Mammary epithelial cell (primary cell): ENCODE measurements at places on chromosomes 1 and 21. TPM values are rescaled to one million over a fixed set of nuclear protein-coding genes. Genes with fewer than 3 reads are reported as not detected.

The ANXA9 gene
- 1.1 TPM for polyA plus RNA-seq

The NBPF20 gene
- 3.9 TPM for polyA plus RNA-seq

The NBPF6 gene
- polyA plus RNA-seq, result not detected

The ANKRD35 gene
- polyA plus RNA-seq, result 0.67 TPM

The SPATA1 gene
- polyA plus RNA-seq, result not detected

DNA sequence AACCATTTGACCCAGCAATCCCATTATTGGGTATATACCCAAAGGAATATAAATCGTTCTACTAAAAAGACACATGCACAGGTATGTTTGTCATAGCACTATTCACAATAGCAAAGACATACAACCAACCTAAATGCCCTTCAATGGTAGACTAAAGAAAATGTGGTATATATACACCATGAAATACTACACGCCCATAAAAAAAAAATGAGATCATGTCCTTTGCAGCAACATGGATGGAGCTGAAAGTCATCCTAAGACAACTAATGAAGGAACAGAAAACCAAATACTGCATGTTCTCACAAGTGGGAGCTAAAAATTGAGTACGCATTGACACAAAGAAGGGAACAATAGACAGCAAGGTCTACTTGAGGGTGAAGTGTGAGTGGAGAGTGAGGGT is 72.0 kb downstream of the EIF4G3 start:
- DNase-seq, result no peak

DNA sequence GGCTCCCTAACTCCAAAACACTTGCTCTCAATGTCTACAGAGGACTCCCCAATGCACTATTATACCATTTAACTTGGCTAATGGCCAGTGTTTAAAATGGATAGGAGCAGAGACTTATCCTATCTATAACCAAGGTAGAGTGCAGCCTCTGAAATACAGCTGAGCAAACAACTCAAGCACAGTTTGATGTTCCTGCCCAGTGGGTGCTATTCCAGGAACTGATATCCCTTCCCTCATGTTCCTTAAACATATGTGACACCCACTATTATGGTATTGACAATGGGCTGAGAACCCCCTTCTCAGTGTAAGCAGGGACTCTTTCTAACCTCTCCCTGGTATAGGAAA is 51.7 kb downstream of the SH3GLB1 start:
- no peak for DNase-seq

- DNase-seq, result peak; percentile 36
These were observed 57.8 kb downstream of the SIK1 start for GRCh38 chr21:43369124-43369523.

- no peak for DNase-seq
These were observed 328 bp upstream of the KRTAP10-8 start for GRCh38 chr21:44611551-44611950.

- DNase-seq, result peak; percentile 12
These were observed 24.2 kb upstream of the PHTF1 start for GRCh38 chr1:113783254-113784103.

DNA sequence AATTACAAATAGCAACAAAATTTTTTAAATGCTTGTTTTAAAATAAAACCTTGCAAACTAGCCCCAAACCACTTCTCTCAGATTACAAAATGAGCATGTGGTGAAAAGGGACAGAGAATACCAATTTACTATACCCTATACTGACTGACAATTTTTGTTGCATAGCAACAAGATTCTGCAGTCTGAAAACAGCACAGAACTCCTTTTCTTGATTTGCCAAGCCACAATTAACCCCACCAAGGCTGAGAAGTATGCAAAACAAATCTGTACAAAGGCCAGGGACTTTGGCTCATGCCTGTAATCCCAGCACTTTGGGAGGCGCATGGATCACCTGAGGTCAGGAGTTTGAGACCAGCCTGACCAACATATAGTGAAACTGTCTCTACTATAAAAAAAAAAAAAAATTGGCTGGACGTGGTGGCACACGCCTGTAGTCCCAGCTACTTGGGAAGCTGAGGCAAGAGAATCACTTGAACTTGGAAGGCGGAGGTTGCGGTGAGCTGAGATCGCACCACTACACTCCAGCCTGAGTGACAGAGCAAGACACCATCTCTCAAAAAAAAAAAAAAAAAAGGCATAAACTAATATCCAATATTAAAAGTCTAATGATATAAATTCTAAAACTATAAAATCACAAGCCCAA is 21.8 kb downstream of the ENAH start:
- no peak for DNase-seq

DNA sequence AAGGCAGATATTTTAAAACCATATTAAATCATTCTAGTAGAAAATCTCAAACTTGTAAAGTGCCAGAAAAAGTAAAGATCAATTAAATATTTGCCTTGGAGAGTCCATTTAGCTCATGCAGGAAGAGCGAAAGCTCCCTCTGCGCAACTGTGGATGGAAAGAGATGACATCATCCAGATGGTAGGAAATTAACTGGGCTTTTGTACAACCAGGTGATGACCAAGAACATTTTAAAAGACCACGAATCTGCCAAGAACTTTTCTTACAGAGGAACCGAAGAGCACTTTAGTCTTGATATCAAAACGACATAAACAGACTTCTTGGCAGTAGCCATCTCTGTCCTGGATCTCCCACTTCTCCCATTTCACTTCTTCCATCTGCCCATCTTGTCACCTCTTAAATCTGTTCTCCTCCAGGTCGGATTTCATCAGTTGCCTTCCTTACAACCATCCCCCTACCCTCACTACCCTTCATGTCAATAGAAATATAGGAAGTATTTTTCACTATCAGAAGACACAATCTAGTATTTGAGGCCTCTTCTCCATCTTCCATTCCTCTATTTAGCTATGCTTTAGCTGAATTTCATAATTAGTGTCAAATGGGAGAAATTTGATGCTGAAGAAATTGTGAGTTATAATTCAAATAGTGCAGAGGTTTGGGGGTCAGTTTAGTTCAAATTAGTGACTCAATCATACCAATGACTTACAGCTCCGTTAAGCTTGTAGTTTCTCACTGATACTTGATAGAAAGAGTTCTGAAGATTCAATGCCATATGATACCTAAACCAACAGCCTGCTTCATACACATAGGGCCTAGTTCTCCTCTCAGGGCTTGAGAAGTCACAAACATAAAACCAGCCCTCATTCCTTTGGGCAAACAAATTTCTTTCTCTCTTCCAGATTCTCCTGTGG is 22.0 kb upstream of the DNASE2B start:
- DNase-seq, result no peak

DNA sequence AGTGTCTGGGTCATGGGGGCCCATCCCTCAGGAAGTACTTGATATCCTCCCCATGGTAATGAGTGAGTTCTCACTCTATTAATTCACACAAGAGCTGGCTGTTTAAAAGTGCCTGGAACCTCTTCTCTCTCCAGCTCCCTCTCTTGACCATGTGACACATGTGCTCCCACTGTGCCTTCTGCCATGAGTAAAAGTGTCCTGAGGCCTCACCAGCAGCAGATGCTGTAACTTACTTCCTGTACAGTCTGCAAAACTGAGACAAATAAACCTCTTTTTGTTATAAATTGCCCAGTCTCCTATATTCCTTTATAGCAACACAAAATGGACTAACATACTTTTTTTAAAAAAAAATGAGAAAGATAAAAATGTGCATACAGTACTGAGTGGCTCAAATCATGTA is 24.0 kb downstream of the PUM1 start:
- DNase-seq, result no peak

- no peak for DNase-seq
These were observed 467.5 kb downstream of the SMYD3 start for GRCh38 chr1:246039584-246039983.

DNA sequence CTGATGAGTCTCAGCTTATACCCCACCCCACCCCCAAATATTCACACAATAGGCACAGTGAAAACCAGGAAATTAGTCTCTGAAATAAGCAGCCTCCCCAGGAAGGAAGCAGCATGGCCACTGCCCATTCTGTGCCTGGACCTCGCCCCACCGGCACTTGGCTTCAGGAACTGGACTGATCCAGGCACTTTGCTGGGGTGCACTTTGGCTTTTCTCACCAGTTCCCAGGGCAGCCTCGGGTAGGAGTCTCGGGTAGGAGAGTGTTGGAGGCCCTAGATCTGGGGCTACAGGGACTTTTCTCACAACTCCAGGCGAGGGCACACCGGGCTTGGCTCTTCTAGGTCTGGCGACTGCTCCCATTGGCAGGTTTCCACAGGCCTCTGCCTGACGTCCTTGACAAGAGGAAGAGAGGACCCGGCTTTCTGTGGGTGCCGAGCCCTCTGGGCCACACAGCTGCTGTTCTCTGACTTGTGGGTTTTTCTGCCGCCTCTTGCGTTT is 18.7 kb downstream of the ADARB1 start:
- no peak for DNase-seq

- DNase-seq, result peak; percentile 66
These were observed 59.9 kb upstream of the CNN3 start for GRCh38 chr1:94986783-94987182.

DNA sequence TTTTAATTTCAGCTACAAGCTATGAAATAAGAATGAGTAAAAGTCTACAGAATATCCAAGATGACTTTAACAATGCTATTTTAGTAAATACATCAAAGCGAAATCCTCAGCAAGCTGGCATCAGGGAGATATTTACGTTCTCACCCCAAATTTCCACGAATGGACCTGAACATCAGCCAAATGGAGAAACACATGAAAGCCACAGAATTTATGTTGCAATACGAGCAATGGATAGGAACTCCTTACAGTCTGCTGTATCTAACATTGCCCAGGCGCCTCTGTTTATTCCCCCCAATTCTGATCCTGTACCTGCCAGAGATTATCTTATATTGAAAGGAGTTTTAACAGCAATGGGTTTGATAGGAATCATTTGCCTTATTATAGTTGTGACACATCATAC is 13.7 kb upstream of the CLCA1 start:
- no peak for DNase-seq

- DNase-seq, result no peak
These were observed 12.2 kb upstream of the RAB4A start for GRCh38 chr1:229258757-229259060.

GRCh38 chr21:43767498-43767983 is 8.6 kb downstream of the CSTB start:
- no peak for DNase-seq

- DNase-seq, result peak; percentile 43
These were observed 143.1 kb upstream of the SLC45A1 start for GRCh38 chr1:8174807-8175206.

GRCh38 chr1:149845416-149845815 is 54.0 kb upstream of the BOLA1 start:
- no peak for DNase-seq

DNA sequence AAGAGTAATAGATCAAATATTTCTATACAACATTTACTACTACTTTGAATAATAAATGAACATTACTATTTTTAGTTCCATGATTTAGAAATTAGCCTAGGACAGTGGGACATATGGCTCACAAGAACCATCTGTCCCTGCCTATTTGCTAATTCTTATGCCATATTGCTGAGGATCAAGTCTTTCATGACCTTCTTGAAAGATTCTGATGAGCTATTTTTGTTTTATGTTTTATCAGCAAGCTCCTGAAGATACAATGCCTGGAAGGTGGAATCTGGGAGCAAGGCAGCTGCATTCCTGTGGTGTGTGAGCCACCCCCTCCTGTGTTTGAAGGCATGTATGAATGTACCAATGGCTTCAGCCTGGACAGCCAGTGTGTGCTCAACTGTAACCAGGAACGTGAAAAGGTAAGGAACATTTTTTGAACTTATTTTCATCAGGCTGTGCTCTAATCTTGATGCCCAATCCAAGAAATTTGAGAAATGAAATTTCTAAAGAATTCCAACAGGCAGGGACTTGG is 326.7 kb downstream of the PAPPA2 start:
- peak; percentile 26 for DNase-seq

DNA sequence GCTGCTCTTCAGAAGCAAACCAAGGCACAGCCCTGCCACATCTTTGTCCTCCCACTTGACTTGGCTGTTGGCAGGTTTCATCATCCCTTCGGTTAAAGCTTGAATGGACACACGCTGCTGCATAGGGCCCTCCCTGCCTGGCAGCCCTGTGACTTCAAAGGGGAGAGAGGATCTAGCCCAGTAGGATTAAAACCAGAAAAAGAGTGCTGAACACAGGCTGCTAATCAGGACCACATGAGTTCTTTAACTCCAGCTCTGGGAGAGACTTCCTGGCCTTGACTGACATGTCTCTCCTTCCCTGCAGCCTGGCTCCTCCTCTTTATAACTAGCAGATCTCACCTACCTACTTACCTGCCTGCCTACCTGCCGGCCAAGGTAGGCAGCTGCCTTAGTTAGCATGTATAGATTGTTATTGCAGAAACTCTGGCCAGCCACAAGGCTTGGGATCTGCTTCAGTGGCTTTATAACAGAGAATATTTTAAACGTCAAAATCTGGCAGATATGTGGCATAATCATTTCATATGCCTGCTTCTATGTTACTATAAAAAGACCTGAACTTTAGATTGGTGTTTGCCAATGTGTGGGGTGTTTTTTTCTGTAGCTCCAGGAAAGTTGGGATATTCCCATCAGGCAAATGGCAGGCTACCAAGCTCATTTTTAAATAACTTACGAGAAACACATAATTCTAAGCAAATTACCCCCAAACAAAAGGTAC is 49.4 kb downstream of the ERG start:
- no peak for DNase-seq

DNA sequence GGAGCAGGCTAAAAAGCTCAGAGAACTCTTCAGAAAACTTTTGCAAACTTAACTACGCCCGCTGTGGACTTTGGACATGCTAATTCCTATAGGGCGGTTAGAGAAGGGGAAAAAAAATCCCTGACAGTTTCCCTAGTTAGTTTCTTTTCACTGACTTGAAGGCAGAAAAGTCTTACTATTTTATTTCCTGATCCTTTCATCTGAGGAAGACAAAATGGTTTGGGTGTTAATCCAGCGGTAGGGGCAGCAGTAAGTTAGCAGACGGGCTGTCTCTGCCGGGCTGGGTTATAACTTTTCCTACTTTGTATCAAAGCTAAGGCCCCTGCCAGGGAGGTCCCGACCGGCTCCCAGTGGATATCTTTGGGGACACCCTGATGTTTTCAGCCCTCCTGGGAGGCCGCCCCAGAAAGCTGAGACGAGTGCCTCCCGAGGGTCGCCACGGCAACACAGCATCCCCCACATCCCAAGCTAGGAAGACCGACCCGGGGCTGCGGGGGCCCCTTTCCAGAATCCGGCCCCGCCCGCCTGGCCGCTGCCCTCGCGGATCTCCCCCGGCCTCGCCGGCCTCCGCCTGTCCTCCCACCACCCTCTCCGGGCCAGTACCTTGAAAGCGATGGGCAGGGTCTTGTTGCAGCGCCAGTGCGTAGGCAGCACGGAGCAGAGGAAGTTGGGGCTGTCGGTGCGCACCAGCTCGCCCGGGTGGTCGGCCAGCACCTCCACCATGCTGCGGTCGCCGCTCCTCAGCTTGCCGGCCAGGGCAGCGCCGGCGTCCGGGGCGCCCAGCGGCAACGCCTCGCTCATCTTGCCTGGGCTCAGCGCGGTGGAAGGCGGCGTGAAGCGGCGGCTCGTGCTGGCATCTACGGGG is 162.6 kb downstream of the RUNX1 start:
- DNase-seq, result no peak

- peak; percentile 76 for DNase-seq
These were observed 19.3 kb upstream of the SAMD11 start for GRCh38 chr1:904310-904950.

DNA sequence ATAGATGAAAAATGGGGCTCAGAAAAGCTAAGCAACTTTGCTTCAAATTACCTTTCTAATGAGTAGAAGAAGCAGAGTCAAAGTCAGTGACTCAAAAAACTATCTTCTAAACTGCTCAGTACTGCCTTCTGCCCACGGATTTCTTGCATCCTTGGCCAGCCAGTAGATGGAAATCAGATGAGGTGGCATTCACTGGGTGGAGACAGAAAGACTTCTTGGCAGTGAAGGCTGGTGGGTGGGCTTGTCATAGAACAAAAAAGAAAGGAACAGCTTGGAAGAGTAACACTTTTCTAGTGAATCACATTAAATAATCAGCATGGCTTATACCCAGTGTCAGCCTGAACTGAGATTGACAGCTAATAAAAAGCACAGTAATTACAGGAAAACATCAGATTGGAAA is 170.7 kb downstream of the ST6GALNAC5 start:
- DNase-seq, result peak; percentile 21
